Activated T-helper 9 cell treated with anti-CD3 and anti-CD28 coated beads, Interleukin-2, amount 50 U/mL, for 16 hours (primary cell): ENCODE measurements at places on chromosomes 3 and 15.

DNA sequence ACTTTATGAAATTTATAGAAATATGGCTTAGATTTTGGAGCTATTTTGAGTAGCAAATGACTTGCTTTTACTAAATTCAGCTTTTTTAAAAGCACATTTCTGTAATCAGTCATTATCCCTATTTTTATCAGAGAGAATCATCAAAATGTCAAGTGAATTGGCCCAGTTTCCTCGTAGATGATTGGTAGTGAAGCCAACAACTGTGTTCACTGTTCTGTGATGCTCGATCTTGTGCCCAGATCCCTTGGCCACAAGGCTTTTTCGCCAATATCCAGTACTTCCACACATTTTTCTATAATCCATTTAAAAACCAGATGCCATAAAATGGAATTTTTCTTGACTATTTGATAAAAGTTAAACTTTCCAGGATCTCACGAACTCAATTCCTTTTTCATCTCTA is 336.5 kb downstream of the ZNF385D start:
- DNase-seq: no peak

DNA sequence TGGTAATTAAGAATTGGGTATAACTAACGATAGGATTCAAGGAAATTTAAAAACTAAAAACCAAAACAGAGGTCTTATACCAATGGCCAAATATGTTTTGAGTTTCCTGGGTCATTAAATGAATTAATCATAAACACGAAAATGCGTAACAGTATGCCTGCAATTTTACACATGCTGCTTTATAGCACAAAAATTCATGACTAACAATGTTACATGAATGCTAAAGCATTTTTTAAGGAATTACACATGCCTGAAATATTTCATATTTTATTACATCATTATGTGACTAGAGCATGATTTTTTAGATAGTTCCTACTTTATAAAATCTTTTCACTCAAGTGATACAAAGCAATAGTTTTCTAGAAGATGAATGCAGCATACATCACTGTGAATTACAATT is 74.7 kb downstream of the ZNF148 start:
- DNase-seq: no peak

DNA sequence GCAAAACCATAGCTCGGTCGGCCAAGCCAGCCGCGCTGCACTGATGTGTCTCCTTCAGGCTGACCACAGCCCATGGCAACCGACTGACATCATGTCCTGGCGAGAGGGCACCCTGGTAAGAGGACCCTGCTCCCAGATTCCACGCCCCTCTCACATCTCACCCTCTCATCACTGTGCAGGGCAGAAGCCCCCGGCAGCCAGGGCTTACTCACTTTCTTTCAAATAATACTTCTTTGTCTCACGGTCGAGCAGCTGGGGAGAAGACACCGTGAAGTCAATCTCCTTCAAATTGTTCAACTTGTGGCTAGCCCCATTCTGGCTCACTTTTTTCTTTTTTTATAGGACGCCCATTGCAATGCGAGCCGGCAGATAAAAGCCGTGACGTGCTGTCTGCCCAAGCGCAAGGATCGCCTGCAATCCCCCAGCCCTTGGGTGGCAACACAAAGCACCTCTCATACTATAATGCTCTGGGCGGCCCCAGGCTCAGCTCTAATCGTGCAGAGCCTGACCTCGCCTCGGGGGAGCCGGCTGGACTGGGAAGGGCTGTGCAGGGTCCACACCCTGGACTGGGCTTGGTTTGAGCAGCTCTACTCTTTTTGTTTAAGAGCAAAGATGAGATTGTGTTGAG is 33.6 kb downstream of the VGLL4 start:
- DNase-seq: no peak

GRCh38 chr15:83644439-83644838 is 9.5 kb upstream of the ADAMTSL3 start:
- DNase-seq: no peak

DNA sequence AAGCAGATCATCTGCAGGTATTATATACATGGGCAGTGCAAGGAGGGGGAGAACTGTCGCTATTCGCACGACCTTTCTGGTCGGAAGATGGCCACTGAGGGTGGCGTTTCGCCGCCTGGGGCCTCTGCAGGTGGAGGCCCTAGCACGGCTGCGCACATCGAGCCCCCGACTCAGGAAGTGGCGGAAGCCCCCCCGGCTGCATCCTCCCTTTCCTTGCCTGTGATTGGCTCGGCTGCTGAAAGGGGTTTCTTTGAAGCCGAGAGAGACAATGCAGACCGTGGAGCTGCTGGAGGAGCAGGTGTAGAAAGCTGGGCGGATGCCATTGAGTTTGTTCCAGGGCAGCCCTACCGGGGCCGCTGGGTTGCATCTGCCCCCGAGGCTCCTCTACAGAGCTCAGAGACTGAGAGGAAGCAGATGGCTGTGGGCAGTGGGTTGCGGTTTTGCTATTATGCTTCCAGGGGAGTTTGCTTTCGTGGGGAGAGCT is 639 bp downstream of the MKRN3 start:
- DNase-seq: no peak

DNA sequence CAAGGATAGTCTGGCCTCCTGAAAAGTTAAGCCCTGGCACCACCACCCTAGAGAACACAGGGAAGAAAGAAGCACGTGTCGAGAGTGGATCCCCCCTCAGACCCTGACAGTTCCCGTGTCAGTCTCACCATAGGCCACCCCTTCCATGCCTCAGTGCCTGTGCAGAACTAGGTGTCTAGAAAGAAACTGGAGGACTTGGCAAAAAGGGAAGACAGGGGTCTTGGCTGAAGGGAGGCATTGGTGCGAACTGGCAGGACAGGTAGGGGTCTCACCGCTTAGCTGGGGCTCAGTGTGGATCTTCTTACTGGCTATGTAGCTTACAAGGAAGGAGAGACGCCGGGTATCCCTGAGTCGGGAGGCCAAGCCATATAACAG is 518 bp downstream of the QARS1 start:
- no peak for DNase-seq

DNA sequence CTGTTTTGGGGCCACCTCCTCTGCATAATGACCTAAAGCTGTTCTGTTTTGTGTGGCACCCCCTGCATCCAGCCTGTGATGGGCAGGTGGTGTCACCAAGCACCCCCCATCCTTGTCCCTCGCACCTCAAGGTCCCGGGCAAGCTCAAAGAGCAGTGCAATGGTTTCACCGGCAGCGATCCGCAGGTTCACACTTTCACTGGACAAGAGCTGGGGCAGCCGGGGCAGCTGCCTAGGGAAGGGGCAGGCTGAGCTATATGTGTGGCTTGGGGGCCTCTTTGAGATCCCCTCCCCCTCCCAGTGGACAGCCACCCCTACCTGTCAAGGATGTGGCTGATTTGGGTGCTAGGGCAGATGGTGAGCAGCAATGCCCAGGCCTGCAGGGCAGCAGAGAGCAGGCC is 3.1 kb downstream of the IFRD2 start:
- no peak for DNase-seq

GRCh38 chr3:159788291-159788690 is 200.3 kb upstream of the IL12A start:
- no peak for DNase-seq

GRCh38 chr15:57387564-57388076 is 11.3 kb downstream of the CGNL1 start:
- DNase-seq: no peak

DNA sequence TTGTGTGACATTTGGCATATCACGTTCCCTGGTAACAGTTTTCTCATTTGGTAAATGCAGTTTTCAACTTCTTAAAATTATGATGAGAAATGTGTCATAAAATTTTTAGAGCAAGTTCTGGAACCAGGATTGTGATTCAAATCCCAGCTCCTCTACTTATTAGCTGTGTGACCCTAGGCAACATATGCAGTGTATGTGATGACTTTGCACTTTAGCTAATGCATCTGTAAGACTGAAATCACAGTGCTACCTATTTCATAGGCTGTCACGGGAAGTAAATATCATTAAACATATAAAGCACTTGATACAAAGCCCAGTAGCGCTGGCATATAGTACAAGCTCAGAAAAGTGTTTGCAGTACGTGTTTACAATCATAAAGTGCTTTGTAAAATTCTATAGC is 419.4 kb downstream of the GRM7 start:
- no peak for DNase-seq

DNA sequence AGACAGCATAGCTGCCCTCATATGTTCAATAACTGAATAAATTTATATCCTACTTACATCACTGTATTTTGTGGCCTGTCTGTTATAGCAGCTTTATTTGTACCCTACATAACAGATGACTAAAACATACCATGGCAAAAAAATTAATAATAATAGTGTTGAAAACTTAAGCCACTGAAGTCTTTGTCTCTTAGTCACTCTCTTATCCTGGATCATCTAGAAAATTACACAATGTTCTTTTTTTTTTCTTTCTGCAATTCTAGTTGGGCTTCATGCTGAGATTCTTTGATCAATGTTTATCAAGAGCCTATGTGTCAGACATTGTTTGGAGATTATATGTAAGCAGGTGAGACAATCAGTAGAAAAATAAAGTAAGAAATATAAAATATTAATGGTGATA is 519.3 kb upstream of the ARPP21 start:
- DNase-seq: no peak

- no peak for DNase-seq
Measured at GRCh38 chr3:7062714-7063113, 201.8 kb downstream of the GRM7 start.

GRCh38 chr3:189237526-189237925 is 65.8 kb downstream of the TPRG1 start:
- no peak for DNase-seq

DNA sequence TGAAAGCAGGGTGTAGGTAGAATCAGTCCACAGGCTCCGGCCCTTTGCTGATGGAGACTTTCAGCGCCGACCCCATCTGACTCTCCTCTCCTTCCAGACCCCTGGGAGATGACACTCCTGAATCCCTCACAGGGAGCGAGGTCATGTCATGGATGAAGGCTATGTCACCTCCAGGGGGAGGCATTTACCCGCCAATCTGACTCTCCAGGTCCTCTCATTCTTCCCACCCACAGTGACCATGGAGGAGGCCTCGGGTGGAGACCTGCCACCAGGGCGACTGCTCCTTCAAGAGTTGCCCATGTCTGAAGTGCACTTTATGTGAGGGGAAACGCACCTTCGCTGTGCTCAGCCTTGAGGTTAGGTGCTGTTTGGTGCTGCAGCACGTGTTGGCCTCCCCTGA is 112.7 kb downstream of the KLF13 start:
- DNase-seq: no peak

DNA sequence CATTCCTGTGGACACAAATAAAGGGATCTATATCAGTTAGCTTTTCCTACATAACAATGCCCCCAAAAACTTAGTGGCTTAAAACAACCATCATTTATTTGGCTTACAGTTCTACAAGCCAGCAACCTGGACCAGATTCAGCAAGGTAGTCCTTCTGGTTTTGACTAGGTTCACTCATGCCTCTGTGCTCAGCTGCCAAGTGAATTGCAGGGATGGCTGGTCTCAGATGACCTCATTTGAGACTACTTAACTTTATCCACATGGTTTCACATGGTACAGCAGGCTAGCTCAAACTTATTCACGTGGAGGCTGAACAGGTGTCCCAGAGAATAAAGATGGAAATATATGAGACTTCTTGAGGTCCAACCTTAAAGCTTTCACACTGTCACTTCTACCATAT is 119.3 kb upstream of the BFSP2 start:
- DNase-seq: no peak

DNA sequence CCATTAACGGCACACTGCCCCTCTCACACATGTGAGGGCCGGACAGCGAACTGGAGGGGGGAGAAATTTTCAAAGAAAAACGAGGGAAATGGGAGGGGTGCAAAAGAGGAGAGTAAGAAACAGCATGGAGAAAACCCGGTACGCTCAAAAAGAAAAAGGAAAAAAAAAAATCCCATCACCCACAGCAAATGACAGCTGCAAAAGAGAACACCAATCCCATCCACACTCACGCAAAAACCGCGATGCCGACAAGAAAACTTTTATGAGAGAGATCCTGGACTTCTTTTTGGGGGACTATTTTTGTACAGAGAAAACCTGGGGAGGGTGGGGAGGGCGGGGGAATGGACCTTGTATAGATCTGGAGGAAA is 1.5 kb downstream of the SOX2 start:
- no peak for DNase-seq

DNA sequence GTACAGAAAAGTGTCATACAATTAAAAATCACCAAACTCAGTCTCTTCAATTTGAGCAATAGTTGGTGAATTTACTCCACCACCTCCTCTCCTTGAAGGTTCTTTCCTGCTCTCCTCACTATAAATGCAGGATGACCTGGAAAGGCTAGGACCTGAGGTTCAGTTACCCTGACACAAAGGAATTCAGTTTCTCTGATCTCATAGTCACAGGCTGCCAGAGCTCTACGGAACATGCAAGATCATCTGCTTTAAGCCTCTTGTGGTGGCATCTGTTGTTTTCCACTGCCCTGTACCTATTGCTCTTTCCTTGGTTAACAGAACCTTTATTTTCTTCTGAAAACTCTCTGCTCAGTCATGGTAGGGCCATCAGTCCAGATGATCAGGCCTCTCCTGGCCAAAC is 4.9 kb upstream of the TP63 start:
- no peak for DNase-seq

GRCh38 chr3:66397745-66398144 is 103.1 kb downstream of the LRIG1 start:
- no peak for DNase-seq

DNA sequence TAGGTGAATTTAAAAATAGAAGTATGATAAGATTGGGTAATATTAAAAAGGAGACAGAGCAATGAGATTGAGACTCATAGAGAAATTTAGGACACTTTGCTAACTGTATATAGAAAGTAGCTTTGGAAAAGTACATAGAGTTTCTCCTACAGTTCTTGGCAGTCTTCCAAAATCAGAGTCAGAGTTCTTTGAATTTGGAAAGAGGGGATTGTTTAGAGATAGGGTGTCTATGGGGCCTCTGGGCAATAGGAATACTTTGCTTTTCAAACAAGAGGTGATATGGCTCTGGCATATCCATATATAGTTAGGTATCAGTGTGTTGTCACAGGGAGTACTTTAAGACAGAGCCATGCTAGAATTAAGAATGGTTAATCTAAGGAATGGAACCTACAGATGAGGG is 477.1 kb upstream of the KCNMB2 start:
- DNase-seq: no peak

GRCh38 chr3:124688581-124689454 is 41.4 kb upstream of the UMPS start:
- DNase-seq: peak; percentile 44

GRCh38 chr3:4904811-4905695 is 74.2 kb upstream of the BHLHE40 start:
- DNase-seq: no peak

DNA sequence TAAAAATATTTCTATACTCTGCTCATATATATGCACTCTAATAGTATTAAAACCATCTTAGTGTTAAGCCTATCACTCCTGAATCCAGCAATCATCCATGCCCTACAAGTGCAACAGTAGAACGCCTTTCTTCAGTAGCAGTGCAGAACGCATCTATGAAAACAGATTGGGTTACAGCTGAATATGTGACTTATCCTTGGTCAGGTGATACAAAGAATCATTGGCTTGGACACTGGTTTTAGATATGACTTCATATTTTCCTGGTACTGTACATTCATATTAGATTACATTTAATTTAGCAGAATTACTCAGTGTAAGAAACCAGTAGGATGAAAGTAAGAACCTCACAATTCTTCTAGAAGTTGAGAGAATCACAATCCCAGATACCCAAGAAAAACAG is 43.3 kb downstream of the ZNF106 start:
- DNase-seq: no peak

GRCh38 chr3:157148196-157148889 is 11.6 kb downstream of the CCNL1 start:
- DNase-seq: no peak

- DNase-seq: no peak
Measured at GRCh38 chr3:149688122-149688757, 30.4 kb upstream of the WWTR1 start.

GRCh38 chr3:61118830-61119229 is 132.4 kb downstream of the FHIT start:
- DNase-seq: no peak
